ENCODE measurements at places on chromosomes 7 and 10.

DNA sequence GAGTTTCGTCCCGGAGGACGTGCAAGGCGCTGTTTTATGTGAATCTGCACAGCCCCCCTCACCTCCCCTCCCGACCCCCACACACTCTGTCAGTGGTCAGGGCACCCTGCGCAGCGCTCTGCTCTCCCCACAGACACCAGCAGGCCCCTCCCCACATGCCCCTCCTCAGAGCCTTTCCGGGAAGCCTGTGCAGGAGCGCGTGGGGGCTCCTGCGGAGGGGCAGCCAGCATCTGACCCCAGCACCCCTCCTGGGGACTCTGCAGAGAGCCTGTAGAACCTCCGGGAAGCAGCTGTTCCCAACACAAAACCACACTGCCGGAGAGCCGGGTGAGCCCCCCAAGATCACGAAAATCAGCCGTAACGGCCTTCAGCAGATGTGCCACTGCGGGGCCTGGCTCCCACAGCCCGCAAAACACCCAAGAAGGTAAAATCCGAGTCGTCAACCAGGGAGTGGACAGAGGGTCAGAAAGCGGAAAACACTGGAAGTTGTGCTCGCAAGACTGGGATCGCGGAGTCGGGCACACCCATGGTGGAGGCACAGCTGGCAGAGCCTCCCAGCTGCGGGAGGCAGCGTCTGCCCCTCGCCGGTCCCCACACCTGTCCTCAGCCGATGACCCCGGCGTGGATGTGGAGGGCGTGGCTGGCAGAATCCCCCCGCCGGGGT lies 53.8 kb upstream of the PDGFA start:
- DNase-seq = no peak

DNA sequence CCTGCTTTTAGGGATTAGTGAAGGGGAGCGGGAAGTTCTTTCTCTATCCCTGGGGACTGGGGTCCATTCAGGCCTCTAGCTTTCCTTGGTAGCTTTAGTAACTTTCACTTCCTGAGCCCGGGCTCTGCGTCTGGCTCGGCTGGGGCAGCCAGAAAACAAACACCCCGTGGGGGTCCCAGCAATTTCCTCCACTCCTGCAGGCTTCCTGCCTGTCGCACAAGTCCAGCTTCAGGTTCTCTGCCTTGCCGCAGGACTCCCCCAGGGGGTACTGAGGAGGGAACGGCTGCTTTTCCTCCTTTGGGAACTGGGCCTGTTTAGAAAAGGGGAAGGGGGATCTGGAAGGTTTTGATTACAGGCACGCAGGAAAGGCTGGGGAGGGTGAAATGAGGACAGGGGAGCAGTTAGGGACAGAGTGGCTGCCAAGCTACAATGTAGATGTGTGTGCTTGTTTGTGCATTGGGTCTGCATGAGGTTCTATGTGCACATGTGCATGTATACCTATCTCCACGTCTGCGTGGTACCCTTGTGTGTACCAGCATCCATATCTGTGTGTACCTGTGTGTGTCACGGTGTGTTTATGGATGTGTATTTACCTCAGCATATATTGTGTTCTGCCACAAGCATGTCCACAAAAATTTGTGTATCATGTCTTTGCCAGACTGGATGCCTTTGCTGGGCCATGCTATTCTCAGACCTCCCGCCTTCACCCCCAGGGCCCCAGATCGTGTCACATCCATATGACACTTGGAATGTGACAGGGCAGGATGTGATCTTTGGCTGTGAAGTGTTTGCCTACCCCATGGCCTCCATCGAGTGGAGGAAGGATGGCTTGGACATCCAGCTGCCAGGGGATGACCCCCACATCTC lies 2.0 kb downstream of the KAZALD1 start:
- DNase-seq = no peak

DNA sequence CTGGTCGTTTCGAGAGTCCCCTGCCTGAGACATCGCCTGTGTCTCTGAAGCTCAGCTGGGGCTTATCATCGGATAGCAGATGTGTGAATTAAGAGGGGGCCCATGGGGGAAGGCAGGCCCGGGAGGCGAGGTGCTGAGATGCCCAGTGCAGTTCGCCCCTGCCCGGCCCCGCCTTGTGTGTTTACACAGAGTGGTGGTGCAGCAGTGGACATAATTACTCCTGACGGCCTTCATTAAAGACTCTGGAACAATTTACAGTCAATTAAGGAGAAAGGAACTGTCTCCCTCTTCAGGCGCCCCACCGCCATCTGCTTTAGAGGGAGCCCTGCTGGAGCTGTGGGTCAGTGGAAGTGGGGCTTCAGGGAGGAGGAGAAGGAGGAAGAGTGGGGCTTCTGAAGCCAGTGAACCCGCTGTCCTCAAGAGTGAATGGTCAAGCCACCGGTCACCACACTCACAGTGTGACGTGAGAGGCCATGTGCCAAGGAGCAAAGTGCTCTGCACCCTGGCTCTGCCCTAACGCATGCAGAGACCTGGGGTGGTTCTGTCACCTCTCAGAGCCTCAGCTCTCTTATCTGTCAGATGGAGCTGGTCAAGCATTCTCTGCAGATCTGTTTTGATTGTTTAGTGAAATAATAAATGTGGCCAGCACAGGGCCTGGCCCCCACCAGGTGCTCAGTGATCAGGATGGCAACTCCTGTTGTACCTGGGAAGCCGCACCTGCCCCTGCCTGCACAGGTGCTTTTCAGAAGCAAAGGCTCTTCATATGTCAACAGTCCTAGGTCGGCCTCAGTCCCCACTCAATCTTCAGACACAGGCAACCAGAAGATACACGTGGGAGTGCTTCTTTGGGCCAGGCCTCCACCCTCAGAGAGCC lies 65.6 kb downstream of the CDH23 start:
- no peak for DNase-seq

DNA sequence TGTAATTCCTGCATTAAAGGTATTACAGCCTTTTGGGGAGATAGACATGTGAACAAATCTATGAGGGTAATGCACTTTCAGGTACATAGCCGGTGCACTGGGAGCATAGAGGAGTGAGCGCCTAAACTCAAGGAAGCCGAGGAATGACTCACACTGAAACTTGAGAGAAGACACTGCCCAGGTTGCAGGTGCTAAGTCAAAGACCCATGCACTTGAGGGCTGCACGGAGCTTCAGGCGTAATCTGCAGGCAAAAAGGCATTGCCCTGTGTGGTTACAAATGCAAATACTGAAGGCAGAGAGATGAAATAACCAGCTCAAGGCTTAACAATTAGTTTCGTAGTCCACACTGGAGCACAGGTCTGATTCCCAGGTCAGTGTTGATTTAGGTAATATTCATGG lies 51.0 kb upstream of the OSBPL3 start:
- peak; percentile 17 for DNase-seq

- DNase-seq = no peak
These were observed 219.4 kb upstream of the CELF2 start for GRCh38 chr10:10798102-10798863.
